NCI-H1105 treated with DMSO at 0.1 percent for 48 hours (cell line): ENCODE measurements at places on chromosomes 6 and 20.

DNA sequence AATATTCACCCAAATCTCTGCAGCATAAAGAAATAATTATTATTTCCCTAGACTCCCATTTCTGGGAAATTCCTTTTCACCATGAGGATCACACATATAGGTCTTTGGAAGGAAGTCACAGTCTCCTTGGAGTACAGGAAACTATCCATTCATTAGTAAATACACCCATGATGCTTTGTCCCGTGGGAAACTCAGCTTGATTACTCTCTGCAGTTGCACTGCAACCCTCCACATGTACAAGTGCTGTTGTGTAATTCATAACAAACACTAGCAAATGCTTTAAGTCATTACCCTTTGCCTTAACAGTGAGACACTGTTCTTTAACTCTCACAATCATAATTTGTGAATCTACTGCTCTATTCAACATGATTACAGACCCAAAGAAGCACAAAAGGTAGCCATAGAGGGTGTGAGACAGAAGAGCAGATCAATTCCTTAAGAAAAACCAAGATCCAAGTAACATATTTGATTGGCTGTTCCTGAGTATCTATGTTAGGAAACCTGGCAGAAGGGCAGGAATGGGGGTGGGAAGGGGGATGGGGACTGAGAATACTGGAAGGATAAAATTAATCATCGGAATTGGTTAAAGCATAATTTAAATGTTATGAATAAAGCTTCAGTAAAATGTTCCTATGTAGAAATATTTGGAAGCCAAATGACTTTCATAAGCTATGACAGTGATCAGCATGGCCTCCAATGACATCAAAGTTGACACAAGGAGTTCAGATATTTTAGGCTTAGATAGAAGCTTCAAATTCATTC, 268.0 kb downstream of the HACE1 start:
- no peak for DNase-seq

GRCh38 chr6:96913621-96914020, 10.9 kb upstream of the KLHL32 start:
- DNase-seq, result no peak

DNA sequence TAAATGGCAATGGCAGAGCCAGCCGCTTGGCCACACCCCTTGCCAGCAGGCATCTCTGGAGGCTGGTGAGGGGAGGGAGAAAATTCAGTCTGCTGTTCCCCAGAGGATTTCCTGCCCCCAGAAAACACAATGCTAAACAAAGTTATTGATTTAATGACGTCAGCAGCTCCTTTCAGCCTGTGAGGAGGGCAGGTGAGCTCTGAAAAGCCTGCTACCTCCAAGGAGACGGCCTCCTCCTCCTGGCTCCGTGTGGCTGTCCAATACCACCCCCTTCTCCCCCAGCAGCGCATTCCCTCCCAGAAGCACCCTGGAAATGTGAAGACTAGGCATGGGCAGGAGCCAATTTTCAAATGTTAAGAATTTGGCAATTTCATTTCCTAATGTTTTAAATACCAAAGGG, 393.1 kb downstream of the ZFAND3 start:
- peak; percentile 80 for DNase-seq

GRCh38 chr20:21714297-21715192, 9.1 kb downstream of the PAX1 start:
- no peak for DNase-seq

DNA sequence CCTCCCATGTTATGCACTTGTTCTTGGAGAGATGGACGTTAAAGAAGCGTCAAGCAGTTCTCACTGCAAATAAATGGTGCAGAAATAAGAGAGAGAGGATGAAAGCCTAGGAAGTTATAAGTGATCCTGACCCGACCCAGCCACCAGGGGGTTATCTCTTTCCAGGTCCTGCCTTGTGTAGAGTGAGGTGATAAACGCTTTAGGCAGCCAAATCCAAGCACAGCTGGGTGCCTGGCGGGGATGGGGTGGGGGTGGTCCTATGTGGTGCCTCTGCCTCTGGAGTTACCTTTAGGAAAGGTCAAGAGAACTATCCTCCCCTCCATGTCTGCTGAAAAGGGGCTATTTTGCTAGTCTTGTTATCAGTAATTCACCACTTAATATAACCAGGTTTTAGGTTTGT, 9.2 kb upstream of the TFAP2A start:
- peak; percentile 40 for DNase-seq

DNA sequence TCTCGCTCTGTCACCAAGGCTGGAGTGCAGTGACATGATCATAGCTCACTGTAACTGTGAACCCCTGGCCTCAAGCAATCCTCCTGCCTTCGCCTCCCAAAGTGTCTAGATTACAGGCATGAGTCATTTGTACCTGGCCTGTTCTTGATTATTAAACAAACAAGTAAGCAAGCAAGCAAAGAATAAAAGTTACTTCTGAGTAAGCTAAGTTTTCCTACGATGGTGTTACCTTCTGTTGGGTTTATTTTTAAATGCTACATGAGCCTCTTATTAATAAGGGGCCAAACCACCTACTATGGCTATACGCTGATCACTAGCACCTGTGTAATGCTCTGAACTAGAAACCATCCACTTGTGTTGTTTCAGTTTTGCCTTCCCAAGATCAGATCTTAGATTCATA, 50.8 kb downstream of the IL22RA2 start:
- no peak for DNase-seq

DNA sequence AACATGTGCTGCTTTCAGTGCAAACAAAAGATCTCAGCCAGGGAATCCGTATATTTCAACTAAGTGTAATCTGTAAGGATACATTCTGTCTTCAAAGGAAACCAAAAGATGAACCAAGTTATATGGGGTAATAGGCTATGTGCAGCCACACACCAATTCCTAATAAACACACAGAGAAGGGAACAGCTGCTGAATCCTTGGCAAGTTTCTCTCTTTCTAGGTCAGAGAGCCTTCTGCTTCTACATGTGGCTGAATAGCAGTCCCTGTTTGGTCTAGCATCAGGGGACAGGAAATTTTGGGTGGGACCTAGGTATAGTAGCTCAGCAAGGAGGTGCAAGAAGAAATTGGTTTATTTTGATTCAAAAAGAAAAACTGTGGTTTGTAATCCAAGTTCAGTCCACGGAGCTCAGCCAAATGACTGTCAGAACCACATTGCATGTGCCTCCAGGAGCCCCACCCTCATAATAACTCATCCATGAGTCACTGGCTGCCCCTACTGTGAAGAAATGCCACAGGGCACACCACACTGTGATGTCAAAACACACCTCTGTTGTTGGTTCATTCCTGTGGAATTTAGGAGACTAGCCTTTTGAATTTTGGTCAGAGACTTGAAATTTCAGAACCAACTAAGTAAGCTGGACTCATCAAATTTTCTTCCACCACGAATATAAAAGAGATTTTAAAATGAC, 21.1 kb downstream of the SPTLC3 start:
- DNase-seq, result no peak

DNA sequence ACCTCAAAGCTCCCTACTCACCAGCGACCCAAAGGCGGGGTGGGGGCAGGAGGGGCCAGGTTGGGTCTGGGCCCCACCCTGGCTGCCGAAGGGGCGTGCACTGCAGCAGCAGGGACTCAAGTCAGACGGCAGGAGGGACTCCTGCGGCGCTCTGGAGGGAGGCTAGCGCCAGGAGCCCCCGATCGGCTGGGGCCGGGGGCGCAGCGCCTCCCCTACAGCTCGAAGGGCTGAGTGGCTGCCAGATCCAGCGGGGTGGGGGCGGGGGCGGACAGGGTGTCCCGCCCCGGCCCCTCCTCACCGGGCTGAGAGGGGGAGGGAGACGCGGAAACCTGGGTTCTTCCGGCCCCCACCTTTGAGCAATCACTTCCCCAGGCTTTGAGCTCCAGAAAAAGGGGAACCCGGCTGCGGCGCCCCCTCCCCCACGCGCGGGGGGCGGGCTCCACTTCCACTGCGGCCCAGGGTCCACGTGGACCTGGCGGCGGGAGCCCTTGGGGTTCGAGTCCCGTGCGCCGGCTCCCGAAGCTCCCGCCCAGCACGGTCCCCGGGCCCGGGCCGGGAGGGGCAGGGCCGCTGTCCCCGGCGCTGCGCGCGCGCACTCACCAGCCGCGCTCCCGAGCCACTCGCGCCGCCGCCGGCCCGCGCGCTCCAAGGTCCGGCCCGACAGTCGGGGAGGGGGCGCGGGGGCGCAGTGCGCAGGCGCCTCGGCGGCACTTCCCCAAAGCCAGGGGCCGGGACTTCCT, at the start of gene RGS19:
Gene RGS19 (minus strand): TSS at position 246 of the 740 bp plus-strand sequence. CDS start 2,632 bp downstream, outside the sequence.
- peak; percentile 28 for DNase-seq
